ENCODE measurements at places on chromosomes 7 and 10.

GRCh38 chr7:39217783-39218182 lies 240.1 kb downstream of the POU6F2 start:
- no peak for DNase-seq

- no peak for DNase-seq
Observed at GRCh38 chr7:48363174-48363573, 191.9 kb downstream of the ABCA13 start.

DNA sequence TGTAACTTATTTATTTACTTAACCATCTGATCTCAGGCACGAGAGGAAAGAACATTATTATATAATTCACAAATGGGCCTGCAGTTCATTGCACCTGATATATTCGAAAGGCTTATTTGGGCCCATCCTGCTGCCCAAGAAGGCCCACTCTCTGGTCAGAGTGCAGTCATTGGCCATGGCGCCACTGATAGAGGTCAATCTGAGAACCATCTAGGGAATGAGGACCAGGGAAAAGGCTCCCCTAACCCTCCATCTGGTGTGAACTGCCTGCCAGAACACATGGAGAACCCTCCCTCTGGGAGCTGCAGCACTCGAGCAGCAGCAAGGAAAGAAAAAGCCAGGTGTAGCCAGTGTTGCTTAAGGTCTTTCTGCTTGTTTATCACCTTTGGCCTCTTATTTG lies 136.6 kb downstream of the REEP3 start:
- no peak for DNase-seq

DNA sequence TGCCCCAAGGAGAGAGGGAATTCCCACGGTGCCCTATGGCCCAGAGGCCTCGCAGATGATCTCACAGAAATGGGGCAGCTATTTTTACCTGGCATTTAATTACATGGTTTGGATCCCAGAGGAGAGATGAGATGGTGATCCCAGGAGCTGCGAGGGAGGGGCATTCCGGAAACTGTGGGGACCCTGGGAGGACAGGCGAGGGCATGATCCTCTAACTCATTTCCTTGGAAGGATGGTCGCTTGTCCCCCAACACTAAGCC lies 9.4 kb downstream of the SH2B2 start:
- no peak for DNase-seq

DNA sequence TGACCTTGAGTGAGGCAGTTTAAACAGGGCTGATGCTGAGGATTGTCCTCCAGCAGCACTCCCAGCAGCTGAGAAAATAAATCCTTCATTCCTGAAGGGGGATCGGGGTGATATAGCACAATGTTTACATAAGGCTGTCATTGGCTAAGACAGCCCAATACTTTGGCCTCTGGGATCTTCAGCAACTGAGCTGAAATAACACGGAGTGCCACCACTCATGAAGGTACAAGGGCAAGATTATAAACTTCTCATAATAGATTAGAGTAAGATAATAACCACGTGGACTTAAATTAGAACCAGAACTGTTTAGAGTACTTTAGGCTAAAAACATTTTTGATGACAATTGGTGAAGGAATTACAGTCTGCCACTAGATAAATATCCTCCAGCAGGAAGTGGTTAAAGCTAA lies 70.0 kb upstream of the PAPSS2 start:
- DNase-seq, result no peak

- no peak for DNase-seq
Observed at GRCh38 chr7:82275342-82275741, 168.2 kb downstream of the CACNA2D1 start.

GRCh38 chr7:128933180-128933891 lies 4.4 kb upstream of the IRF5 start:
- DNase-seq, result peak; percentile 25

GRCh38 chr10:58384544-58384998 lies 639 bp upstream of the TFAM start:
- no peak for DNase-seq

GRCh38 chr10:106925191-106925590 lies 239.3 kb downstream of the SORCS1 start:
- no peak for DNase-seq

GRCh38 chr10:83310688-83311087 lies 828.6 kb upstream of the GHITM start:
- DNase-seq, result no peak

- peak; percentile 67 for DNase-seq
Observed at GRCh38 chr7:92904244-92905131, 68.1 kb upstream of the CDK6 start.

DNA sequence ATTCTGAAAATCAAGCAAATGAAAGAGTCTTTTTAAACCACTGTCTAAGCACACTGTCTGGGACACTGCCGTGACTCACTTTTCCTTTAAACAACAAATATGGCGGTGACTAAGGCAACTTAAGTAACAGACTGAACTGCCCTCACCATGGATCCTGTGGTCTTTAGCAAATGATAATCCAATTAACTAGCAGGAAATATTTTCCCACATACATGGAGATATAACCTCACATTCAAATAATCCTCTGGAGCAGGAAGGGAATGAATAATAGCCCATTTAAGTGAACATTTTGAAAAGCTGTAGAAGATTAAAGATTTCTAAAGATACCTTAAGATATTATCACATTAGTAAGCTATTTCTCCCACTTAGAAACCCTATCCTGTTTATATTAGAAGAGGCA lies 40.3 kb upstream of the LRRC17 start:
- DNase-seq, result no peak

DNA sequence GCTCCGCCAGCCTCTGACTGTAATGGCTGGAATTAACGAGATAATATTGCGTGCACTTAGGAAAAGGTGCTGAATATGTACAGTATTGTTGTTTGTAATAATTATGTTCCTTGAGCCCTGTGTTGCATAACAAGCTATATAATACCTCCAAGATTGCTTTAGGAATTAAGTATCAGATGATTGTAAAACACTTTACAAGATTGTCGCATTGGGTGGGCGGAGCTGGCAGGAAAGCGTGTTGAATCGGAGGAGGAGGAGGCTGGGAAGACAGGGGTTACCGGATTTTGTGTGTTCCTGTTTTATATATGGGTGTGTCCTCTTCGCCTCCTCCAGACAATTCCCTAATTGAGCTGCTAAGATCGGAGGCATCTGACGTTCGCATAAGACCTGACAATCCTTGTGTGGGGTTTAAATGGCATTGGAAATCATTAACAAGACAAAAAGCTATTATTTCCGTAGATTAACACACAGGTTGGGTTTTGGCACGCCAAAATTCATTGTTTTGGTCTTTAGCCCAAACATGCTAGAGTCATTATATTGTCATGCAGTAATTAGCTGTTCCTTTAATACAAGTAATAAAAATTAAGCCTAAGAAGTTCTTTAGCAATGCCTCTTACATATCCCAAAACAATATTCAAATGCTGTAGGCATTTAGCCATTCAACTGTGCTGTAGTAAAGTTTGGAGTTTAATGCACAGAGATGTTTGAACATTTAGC lies 192.9 kb upstream of the SH2B2 start:
- DNase-seq, result no peak

- DNase-seq, result no peak
Observed at GRCh38 chr7:127382301-127383085, 10.0 kb downstream of the ZNF800 start.

- DNase-seq, result no peak
Observed at GRCh38 chr7:22633286-22633953, 93.6 kb upstream of the IL6 start.

- DNase-seq, result no peak
Observed at GRCh38 chr10:131777162-131777561, 123.6 kb upstream of the PPP2R2D start.

DNA sequence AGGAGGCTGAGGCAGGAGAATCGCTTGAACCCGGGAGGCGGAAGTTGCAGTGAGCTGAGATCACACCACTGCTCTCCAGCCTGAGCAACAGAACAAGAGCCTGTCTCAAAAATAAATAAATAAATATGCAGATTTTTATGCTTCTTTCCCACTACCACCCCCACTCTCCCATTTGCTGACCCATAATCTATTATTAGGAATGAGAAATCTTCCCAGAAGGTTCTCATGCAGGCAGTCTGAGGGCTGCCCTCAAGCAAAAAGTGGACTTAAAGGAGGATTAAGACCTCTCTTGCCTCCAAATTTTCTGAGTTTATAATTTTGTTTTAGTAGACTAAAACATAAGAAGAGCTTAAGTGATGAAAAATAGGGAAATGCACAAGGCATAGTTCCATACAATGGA lies 85.2 kb upstream of the TOMM7 start:
- DNase-seq, result no peak

DNA sequence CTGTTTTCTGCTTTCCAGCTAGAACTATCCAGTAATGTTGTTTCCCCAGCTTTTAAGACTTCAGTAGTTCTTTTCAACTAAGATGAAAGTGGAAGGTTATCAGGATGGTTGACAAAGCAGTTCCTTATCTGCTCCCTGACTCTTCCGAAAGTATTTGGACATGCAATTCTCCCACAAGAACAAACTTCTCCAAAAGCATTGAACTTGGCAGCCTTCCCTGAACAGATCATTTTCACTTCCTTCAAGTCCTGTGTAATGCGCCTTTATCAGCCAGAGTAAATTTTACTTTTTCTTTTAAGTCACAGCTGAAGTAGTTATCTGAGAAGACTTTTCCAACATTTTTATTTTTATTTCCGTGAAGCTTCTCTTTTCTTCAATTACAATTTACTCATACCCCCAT lies 39.7 kb downstream of the CDC14C start:
- no peak for DNase-seq

GRCh38 chr10:98294270-98294627 lies 26.3 kb upstream of the LOXL4 start:
- no peak for DNase-seq

DNA sequence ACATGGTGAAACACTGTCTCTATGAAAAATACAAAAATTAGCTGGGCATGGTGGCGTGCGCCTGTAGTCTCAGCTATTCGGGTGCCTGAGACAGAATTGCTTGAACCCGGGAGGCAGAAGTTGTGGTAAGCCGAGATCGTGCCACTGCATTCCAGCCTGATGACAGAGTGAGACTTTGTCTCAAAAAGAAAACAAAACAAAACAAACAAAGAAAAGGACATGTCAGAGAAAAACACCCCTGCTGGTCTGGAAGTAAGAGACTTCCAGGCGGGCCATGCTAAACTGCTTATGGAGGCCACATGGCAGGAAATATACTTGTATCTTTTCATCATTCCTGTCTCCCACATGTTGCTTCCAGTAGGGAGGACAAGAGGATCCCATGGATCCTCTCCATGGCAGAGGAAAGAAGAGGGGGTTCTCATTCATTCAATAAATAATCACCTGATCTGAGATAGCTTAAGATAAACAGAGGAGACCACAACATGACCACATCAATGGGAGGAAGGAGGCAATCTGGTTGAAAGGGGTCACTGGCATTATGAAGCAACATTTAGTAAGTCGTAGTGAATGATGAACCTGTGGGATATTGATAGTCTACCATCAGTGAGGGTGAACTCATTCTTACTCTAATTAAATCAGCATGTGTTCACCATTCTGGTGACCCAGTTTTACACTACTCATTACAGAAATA lies 60.5 kb upstream of the ZNF138 start:
- no peak for DNase-seq

DNA sequence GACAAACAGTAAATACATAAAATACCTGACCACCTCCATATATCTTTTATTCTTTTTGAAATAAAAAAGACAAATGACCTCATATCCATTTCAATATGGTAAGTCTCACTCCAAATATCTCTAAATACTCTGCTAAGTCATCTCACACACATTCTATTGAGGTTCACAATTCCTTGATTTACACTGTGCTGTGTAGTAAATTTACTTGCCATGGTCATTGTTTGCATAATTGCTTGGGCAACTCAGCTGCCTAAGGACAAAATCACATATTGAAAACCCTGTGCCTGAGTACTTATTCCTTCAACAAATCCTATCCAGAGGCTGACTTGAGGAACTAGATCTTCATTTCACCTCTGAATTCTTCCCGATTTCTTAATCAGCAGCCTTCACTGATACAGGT lies 176.4 kb downstream of the THSD7A start:
- no peak for DNase-seq

- DNase-seq, result no peak
Observed at GRCh38 chr10:83533290-83533689, 606.0 kb upstream of the GHITM start.

- no peak for DNase-seq
Observed at GRCh38 chr10:34403512-34403911, 411.6 kb downstream of the PARD3 start.

GRCh38 chr10:47367646-47368045 lies 16.4 kb downstream of the ZNF488 start:
- DNase-seq, result no peak

DNA sequence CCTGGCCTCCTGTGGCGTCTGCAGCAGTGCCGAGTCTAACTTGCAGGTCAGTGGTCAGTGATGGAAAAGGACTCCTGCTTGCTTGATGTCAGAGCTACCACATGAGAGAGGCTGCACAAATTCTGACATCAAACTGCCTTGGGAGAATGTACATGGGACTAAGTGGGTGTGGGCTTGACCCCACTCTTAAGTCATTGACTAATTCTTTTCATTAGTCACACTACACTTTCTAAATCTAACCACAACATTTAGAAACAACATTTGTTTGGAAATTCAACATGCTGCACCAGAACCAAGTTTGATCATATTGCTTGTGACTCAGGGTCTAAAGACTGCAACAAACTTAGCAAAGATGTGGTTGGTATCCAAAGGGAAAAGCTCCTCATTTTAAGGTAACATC lies 24.4 kb upstream of the CDC14C start:
- DNase-seq, result no peak

GRCh38 chr7:22216832-22217475 lies 140.0 kb downstream of the RAPGEF5 start:
- DNase-seq, result no peak

DNA sequence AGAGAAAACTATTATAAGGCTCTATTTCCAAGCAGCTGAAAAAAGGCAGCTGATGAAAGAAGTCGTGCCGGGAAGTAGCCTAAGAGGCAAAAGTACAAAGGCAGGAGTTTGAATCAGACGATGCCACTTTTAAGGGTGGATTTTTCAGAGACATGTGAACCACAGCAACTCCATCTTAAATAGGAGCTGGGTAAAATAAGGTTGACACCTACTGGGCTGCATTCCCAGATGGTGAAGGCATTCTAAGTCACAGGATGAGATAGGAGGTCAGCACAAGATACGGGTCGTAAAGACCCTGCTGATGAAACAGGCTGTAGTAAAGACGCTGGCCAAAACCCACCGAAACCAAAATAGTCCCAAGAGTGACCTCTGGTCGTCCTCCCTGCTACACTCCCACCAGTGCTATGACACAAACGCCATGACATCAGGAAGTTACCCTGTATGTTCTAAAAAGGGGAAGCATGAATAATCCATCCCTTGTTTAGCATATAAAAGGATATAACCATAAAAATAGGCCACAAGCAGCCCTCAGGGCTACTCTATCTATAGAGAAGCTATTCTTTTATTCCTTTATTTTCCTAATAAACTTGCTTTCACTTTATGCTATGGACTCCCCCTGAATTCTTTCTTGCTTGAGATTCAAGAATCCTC lies 45.5 kb upstream of the PRSS1 start:
- DNase-seq, result no peak
